ENCODE measurements at places on chromosomes 13 and 19.

DNA sequence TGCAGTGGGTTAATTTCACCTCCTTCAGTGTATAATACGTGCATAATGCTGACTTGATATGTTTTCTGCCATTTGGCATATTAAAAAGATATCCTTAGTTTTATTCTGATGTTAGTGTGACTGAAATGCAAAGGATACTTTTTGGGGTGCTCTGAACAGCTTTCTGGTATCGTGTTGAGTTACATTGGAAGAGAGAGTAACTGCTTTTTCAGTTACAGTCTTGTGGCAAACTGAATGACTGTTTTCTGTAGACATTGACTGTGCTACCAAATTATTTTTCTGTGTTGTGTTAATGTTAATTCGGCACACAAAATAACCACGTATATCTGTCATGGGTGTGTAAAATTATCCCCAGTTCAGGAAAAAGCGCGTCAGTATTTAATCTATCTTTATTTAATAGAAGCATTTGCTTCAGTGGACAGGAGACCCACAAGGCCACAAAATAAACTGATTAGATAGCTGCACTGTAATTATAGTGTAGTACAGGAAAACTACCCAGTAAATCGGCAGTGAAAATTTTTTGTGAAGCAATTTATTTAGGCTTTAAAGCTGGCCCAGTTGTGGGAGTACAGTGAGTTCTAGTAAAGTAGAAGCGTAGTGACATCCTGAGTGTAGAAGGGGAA, 2.5 kb downstream of the URI1 start:
- DNase-seq, result no peak

DNA sequence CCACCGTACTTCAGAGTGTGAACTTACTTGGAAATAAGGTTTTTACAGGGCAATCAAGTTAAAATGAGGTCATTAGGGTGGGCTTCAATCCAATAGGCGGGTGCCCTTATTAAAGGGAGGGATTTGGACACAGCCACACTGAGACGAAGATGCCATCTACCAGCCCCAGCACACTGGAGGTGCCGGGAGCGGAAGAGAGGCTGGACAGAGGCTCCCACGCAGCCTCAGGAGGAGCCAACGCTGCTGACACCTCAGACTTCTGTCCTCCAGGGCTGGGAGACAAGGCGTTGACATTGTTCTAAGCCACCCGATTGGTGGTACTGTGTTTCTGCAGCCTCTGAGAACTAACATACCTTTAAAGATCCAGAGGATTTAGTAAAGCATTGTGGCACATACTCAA, 12.6 kb upstream of the RAB20 start:
- no peak for DNase-seq

DNA sequence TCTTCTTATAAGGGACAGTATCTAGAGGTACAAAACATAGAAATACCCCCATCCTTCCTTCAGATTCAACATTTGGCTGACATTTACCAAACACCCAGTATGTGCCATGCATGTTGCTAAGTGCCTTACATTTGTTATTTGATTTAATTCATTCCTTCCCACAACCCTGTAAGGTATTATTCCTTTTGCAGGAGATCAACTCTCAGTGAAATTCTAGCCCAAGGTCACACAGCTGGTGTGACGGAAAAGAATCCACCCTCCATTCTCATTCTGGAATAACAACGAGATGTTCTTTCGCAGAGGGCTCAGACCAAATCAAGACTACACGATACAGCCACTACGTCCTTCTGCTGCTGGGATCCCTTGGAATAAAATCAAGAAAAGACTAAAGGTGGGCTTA, 67.8 kb downstream of the C13orf42 start:
- no peak for DNase-seq

DNA sequence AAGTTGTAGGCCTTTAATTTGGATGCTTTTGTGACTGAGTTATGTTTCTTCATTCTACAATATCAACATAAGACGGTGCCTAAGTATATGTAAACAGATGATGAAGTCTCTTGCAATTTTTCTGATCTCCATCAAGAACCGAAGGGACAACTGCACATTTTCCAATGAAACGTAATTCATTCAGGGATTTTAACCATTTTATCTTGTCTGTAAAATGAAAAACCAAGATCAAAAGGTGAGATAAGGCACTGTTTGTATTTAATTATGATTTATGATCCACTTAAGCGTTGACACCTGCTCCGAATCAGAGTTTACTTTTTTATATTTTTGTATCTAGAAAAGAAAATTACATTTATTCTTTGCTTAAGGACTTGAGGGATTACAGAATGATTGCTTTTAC, 556.8 kb upstream of the ARGLU1 start:
- no peak for DNase-seq

- no peak for DNase-seq
Observed at GRCh38 chr13:66180836-66181235, 1049.3 kb downstream of the PCDH9 start.

DNA sequence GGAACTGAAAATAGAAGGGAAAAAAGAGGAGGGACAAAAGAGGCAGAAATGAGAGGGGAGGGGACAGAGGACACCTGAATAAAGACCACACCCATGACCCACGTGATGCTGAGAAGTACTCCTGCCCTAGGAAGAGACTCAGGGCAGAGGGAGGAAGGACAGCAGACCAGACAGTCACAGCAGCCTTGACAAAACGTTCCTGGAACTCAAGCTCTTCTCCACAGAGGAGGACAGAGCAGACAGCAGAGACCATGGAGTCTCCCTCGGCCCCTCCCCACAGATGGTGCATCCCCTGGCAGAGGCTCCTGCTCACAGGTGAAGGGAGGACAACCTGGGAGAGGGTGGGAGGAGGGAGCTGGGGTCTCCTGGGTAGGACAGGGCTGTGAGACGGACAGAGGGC, at the start of gene CEACAM5:
Gene CEACAM5, plus strand, starts transcription at position 146 of the 400 bp plus-strand sequence. Its CDS starts 106 bp downstream, at position 252.
- no peak for DNase-seq

DNA sequence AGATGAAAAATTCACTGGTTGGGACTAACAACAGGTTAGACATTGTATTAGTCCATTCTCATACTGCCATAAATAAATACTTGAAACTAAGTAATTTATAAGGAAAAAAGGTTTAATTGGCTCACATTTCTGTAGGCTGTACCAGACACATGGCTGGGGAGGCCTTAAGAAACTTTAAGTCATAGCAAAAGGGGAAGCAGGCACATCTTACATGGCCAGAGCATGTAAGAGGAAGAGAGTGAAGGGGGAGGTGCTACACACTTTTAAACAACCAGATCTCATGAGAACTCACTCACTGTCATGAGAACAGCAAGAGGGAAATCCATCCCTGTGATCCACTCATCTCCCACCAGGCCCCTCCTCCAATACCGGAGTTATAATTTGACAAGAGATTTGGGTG, 125.9 kb downstream of the SUCLA2 start:
- DNase-seq, result no peak

GRCh38 chr19:43563816-43564457, 11.4 kb downstream of the XRCC1 start:
- no peak for DNase-seq

GRCh38 chr19:30376272-30376671, 4.1 kb downstream of the ZNF536 start:
- no peak for DNase-seq

DNA sequence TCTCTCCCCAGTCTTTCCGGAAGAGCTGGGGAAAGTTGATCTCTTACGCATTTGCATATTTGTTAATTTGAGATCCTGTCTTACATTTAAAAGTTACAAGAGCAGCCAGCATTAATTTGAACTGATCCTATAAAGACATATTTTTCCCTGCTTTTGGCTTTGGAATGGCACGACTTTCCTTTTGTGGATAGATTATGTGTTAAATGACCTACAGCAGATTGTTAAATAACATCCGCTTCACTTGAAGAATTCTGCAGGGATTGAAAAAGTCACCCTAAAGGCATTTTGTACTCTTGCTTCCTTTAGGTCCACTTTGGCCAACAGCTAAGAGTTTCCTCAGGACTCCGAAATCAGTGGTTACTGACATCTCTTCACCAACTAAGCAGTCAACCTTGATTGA, 334.0 kb downstream of the TBC1D4 start:
- no peak for DNase-seq

DNA sequence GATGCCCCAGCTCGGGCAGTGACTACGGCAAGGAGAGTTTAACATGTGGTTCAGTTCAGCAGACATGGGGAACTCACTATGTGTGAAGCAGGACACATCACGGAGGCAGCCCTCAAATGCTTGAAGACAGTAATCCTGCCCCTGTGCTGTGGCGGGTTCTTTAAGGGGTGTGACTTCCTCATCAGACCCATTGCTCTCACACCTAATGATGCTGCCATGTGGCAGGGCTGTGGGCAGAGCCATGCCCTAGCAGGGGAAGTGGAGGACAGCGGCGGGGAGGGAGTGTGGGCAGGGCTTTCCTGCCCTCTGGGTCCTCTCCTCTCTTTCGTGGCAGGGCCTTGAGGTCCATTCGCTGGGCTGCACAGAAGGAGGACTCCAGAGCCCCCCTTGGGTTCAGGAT, 131.1 kb upstream of the GJB6 start:
- no peak for DNase-seq

GRCh38 chr13:104996022-104996421, 1539.4 kb downstream of the EFNB2 start:
- DNase-seq, result no peak

GRCh38 chr19:55147545-55148251, 1.3 kb downstream of the TNNT1 start:
- DNase-seq, result no peak

GRCh38 chr13:38365661-38366060, 16.0 kb downstream of the UFM1 start:
- no peak for DNase-seq

DNA sequence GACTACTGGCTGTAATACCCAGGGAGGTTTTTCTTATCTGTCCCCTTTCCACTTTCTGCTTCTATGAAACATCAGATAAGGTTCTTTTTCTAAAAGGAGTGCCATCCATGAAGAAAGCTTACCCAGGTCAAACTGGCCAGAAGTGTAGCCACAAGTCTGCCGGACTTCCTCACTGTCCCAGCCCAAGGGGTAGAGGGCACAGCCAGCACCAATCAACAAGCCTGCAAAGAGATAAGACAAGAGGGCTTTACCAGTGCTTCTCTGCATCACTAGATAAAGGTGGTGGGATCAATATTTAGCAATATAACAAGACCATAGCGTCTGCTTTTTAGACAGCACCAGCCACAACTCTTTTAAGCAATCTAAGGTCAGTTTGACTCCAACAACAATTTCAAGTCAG, 224.7 kb downstream of the LHFPL6 start:
- no peak for DNase-seq

DNA sequence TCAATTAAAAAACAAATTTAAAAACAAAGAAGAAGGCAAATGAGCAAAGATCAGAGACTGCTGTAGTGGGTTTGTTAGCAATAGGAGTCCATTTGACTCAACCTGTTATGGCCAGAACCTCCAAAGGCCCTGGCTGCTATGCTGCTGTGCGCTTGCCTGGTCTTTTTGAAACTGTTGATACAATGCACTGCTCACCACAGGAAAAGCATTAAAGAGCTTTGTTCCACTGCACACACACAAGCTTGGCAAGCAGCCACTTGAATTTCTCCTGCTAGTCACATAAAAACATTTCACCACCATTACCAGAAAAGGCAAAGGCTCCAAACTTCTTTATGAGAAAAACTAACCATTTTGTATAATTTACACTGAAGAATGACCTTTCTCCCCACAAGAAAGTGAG, 132.2 kb downstream of the FREM2 start:
- no peak for DNase-seq

DNA sequence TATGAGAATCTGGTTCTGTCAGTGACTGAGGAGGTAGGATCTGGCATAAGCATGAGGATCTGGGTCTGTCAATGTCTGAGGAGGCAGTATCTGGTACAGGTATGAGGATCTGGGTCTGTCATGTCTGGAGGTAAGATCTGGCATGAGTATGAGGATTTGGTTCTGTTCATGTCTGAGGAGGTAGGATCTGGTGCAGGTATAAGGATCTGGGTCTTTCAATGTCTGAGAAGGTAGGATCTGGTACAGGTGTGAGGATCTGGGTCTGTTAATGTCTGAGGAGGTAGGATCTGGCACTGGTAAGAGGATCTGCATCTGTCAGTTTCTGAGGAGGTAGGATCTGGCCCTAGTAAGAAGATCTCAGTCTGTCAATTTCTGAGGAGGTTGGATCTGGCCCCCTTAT, 12.4 kb upstream of the PDCD2L start:
- no peak for DNase-seq

DNA sequence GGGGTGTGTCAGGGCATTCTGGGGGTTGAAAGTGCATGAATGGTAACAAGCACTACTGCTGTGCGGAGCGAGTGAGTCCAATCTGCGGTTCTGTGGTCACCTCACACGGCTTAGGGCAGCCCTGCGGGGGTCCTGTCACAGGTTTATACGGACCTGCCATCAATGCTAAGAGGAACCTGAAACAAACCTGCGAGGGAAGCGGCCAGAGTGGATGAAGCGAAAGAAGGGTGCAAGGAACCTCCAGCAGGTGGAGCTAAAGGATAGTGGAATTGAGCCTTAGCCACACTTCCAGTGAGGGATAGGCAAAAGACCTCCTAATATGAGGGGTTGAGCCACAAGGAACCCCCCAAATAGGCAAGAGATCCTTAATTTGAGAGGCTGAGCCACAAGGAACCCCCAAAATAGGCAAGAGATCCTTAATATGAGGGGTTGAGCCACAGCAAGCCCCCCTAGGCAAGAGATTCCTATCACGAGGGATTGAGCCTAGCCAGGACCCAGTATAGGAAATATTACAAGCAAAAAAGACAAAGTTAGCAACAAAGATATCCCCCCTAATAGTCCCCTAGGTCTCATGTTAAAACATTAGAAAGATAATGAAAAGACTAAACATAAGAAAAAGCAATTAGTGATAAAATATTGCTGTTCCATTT, 6.3 kb upstream of the ZNF69 start:
- no peak for DNase-seq

- DNase-seq, result no peak
Observed at GRCh38 chr13:64029343-64030093, 2613.9 kb upstream of the PCDH20 start.

DNA sequence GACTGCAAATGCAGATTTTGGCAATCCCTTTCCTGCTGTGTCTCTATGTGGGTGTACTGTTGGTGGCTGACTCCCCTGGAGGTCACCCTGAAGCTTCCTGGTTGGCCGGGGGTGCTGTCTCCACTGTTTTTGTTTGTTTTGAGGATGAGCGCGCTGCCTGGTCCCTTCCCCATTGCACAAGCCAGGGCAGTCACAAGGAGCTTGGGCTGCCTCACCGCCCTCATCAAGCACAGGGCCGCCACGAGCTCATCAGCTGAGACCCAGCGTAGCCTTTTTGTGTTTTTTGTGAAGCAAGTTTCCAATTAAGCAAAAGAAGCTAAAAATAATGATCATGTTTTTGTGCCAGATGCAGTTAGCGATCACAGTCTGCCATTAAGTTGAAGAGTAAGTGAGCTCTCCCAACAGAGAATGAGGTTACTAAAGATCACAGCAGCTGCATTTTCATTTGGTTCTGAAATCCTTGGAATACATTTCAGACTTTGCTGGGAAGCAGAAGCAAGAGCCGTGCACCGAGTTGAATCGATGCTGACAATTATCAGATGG, 57.8 kb downstream of the GGACT start:
- DNase-seq, result no peak
